ENCODE measurements at places on chromosomes 12 and 14.

DNA sequence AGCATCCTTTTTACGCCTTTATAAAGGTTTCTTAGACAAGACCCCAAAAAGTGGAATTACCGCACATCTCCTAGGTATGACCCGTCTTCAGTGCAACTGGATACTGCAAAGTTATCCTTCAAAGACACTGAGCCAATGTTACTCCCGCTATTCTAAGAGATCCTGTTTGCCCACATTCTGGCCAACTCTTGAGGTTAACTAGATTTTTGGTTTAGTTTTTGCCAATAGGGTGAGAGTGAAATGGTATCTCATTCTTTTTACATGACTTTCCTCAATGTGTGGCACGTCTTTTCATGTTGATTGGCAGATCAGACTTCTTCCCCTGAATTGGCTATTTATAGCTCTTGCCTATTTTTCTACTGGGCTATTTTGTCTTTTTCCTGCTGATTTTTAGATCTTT is 347.2 kb downstream of the MED13L start:
- no peak for DNase-seq

GRCh38 chr12:14784471-14784870 is 18.8 kb downstream of the WBP11 start:
- no peak for DNase-seq

DNA sequence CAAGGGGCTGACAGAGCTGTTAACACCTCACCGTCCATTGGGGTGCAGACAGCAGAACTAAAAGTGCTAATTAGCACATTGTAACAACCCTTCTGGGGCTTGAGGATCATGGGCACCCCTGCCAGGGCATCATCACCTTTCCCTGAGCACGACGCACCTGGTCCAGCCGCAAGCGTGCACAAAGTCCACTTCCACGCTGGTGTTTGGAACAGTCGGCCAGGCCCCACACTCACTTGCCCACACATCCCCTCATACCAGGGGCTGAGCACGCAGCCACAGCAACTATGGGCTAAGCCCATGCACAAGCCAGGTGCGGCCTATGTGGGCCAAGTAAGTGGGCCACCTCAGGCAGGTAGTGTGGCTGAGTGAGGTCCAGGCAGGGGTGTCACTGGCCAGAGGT is 148.7 kb downstream of the CCDC59 start:
- DNase-seq, result no peak

DNA sequence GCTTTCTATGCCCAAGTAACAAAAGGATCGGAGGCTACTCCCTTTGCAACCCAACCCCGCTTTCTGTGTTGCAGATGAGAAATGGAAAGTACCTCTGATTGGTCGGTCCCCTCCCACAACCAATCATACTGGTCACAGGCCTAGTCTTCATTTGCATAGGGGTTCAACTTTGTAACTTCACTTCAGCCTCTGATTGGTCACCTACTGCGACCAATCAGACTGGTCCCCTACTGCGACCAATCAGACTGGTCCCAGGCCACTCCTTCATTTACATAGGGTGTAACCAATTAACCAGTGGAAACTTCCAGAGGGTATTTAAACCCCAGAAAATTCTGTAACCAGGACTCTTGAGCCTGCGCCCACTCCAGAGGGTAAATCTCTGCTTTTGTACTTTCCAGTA is 906.4 kb upstream of the TMEM132C start:
- DNase-seq, result no peak

DNA sequence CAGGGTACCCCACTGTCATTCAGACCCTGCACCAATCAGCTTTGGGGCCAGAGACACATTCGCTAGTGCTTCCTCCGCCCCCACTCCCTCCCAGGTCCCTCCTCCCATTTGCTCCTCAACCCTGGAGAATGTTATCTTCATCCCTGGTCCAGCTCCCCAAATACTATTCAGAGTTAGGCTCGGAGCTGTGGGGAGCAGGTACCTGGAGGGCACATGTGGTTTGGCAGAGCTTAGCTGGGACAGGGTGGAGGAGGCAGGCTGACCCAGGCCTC is 19.5 kb downstream of the VSX2 start:
- no peak for DNase-seq
